ENCODE measurements at places on chromosomes 12 and 14.

GRCh38 chr12:58654021-58654420 lies 266.3 kb downstream of the LRIG3 start:
- no peak for DNase-seq

GRCh38 chr14:97379091-97379531 lies 581.9 kb downstream of the VRK1 start:
- DNase-seq, result no peak

DNA sequence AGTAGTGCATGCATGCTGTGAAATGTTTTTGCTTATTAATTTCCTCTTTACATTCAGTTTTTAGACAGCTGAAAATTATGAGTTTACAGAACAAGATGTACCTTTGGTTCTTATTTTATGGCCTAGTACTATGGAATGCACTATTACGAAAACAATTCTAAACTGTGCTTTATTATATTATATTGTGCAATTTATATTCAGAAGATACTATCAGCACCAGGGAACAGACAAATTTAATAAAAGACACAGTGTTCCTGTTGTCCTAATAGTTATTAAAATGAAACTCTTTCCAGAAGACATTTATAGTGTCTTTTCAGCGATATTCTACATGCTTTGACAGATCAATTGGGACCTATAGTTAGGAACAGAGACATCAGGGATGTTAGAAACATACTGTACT lies 427.3 kb downstream of the BTG1 start:
- DNase-seq, result no peak

DNA sequence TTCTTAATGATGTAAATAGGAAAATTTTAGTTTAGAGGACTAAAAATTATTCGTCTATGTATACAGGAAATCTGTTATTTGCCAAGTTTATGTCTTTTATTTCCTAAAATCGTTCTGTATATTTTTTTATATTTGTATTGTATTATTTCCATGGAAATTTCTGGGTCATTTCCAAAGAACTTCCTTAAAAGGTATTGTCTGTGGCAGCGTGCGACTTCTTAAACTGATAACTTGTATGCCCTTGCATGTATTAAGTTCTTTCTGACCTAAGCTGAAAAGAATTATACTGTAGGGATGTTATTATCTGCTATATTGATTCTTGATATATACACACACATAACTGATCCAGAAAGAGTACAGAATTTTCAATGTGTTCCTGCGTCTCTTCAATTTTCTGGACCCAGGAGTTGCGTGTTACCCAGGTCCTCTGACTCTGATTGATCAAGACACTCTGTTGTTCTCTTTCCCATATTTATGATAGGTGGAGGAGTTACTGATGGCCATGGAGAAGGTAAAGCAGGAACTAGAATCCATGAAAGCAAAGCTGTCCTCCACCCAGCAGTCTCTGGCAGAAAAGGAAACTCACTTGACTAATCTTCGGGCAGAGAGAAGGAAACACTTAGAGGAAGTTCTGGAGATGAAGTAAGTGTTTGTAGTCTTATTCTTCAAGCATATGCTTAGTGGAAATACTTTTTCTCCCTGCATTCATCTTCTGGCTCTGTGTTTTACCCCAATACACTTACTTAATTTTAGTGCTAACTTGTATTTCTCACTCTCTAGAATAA lies 298.5 kb downstream of the ERC1 start:
- DNase-seq, result no peak

DNA sequence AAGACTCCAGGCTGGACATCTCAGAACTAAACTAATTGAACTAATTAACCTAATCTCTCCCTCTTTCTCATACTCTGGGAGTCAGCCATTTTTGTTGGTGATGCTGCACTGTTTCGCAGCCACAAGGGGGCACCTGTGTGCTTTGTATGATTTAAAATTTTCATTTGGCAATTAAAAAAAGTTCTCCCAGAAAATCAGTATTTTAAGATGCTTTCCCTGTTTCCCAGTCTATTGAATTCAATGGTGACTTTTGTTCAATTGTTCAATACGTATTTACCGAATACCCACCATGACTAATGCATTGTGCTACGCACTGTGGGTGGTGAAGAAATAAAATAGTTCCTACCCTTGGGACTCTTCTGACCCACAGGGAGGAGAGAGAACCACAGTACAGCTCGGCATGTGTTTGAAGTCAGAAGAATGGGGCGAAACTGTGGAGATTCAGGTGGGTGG lies 63.7 kb downstream of the ZNF664 start:
- DNase-seq, result no peak

Measured in NCI-H510A (cell line).